ENCODE measurements at places on chromosomes 7 and 10.

GRCh38 chr10:4916086-4916716 is 47.0 kb upstream of the AKR1C1 start:
- no peak for DNase-seq

- no peak for DNase-seq
These were observed 213.1 kb downstream of the PHTF2 start for GRCh38 chr7:78011642-78012041.

- DNase-seq = no peak
These were observed 68.6 kb upstream of the AFAP1L2 start for GRCh38 chr10:114472877-114473253.

GRCh38 chr10:22491931-22492615 is 146.8 kb downstream of the SPAG6 start:
- DNase-seq = no peak

DNA sequence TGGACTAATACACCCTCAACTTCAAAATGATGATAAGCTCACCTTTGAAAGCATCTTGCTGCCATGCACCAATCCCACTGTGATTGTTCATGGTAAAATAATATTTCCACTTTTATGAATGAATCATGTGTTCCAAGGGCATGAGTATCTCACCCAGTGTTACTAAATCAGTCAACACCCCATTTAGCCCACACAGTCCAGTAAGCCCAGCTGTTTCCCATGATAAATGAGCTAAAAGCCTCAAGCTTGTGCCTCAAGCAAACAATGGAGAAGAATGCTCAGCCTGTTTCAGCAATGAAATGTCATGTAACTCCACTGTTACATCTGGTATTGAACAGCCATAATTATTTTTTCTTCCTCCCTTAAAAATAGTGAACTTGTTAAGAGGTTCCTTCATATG is 442.5 kb downstream of the XPNPEP1 start:
- no peak for DNase-seq

- DNase-seq = peak; percentile 77
These were observed 206.3 kb upstream of the PRSS1 start for GRCh38 chr7:142542942-142543341.

- DNase-seq = peak; percentile 40
These were observed 19.1 kb downstream of the DNAJB6 start for GRCh38 chr7:157355784-157356511.

GRCh38 chr7:311796-312195 is 21.8 kb downstream of the FOXL3 start:
- no peak for DNase-seq

DNA sequence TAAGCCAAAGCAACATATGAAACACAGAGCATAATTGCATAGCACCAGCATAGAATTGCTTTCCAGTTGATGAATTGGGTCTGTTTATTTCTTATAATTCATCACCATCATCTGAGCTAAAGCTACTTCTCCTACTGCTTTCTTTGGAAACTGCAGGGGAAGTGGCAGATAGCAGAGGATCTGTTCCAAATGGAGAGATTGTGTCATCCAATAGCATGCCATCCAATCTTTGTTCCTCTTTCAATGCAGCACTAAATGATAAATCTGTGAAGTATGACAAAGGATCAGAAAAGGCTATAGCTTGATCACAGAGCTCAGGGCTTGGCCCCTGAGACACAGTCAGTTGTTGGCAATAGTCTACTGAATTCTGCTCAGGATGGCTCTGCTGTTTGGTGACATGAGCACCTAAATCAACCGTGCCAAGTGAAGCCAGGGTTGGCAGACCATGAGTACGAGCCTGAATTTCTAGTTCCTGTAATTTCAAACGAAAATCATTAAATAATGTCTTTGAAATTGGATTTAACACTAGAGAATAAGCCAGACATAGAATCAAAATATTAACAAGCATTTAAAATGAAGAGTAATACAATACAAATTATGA is 90.0 kb downstream of the TFEC start:
- DNase-seq = no peak

- no peak for DNase-seq
These were observed 16.5 kb upstream of the TPST1 start for GRCh38 chr7:66188645-66189044.

DNA sequence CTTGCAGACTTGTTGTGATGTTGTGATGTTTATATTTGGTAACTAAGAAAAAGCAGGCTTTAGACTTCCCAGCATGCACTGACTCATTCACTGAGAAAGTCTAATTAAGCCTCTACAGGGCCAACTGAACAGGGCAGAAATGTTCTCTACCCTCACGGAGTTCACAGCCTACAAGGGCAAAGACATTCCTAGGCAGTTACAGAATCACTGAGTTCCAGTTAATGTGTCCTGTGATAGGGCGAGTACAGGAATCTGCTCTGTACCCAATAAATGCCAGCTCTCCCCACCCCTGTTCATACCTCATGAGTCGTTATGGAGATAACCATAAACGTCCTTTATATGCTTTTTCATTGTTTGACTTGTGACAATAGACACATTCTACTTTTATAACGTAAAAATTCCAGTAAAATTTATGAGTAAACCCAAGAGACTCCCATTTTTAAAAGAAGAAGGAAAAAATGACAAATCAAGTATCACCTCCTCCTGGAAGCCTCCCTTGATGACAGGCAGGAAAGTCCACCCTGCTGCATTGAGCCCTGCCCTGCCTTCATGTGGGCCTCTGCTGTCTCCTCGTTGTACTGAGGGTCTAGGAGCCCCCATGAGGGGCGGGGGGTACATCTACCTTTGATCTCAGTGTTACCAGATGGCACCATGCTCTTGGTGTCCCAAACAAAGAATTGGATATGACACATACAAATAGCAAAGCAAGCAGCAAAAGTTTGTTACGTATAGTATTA is 14.3 kb downstream of the MUC12 start:
- peak; percentile 40 for DNase-seq

GRCh38 chr7:89001306-89001705 is 205.8 kb upstream of the TEX47 start:
- no peak for DNase-seq

DNA sequence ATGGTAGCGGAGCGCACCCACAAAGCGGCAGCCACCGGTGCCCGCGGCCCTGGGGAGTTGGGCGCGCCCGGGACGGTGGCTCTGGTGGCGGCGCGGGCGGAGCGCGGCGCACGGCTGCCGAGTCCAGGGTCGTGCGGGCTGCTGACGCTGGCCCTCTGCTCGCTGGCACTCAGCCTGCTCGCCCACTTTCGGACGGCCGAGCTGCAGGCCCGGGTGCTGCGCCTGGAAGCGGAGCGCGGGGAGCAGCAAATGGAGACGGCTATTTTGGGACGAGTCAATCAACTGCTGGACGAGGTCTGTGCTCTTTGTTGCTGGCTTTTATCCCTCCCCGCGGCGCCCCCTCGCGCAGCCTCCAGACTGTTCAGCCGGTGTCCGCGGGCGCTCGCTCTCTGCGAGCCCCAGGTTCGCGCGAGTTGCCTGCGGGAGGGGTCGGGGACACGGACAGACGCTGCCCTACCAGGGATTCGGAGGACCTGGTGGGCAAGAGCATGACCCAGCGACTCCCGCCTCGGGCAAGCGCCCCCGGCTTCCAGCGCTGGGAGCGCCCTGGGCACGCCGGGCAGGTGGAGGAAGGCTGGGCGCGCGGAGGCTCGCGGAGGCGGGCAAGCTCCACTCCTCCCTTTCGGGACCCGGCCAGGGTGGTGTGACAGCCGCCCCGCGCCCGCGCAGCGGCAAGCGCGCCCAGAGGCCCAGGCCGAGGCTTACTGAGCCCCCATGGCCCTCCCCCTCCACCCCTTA is 887 bp downstream of the COL13A1 start:
- DNase-seq = peak; percentile 32

Measured in fibroblast of mammary gland (primary cell).